ENCODE measurements at places on chromosomes 4 and X. TPM values are rescaled to one million over a fixed set of nuclear protein-coding genes. Genes with fewer than 3 reads are reported as not detected.

- DNase-seq = no peak
Measured at GRCh38 chrX:69207216-69207615, 42.0 kb upstream of the PJA1 start.

GRCh38 chr4:17313194-17313593 lies 198.7 kb downstream of the QDPR start:
- DNase-seq = no peak

UGT2B17 gene
- not detected for total RNA-seq

TRPC3 gene
- total RNA-seq = 1.6 TPM

FGFBP1 gene
- 1.1 TPM for total RNA-seq

RLIM gene
- total RNA-seq = 62.2 TPM

DNA sequence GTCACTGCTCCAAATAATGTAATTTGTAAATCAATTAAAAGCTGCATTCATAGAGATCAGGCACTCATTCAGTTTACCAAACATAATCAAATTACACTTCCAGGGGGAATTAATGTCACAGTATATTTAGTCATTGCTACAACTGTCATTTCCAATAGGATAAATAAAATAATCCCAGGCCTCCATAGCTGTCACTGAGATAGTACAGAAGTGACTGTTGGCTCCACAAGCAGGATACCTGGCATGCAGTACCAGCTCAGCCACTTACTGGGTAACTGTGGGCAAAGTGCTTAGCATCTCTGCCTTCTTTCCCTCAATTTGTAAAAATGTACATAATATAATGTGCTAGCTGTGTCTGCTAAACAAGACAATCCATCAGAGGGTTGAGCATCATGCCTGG lies 128.1 kb downstream of the CAMK2D start:
- no peak for DNase-seq

DNA sequence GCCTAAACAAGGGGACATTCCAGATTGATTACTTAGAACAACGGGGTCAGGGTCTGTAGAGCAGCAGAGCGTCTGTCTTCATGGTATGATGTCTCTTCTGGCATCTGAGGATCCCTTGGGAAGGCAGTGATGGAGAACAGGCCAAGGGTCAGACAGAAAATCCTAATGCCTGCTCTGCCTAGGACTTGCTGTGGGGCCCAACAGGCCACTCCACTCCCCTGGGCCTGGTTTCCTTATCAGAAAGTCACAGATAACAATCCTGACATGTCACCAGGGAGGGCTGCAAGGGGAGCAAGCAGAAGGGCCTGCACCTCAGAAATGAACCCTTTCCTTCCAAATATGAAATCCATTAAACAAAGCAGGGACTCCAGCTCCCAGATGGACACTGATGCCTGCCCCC lies 21.4 kb upstream of the ARHGAP6 start:
- DNase-seq = no peak

SETD7 gene
- 92.7 TPM for total RNA-seq

GRCh38 chrX:68895341-68895755 lies 66.5 kb downstream of the EFNB1 start:
- DNase-seq = peak; percentile 45

Data from omental fat pad (tissue), 4 donors.